Stimulated activated CD8-positive, alpha-beta memory T cell treated with anti-CD3 and anti-CD28 coated beads, Interleukin-12 subunit alpha, Interleukin-12 subunit beta, amount 100 ng/mL, for 4 hours (primary cell): ENCODE measurements at places on chromosomes 1 and 21.

GRCh38 chr1:26148887-26149286 lies 10.0 kb upstream of the FAM110D start:
- DNase-seq, result no peak

DNA sequence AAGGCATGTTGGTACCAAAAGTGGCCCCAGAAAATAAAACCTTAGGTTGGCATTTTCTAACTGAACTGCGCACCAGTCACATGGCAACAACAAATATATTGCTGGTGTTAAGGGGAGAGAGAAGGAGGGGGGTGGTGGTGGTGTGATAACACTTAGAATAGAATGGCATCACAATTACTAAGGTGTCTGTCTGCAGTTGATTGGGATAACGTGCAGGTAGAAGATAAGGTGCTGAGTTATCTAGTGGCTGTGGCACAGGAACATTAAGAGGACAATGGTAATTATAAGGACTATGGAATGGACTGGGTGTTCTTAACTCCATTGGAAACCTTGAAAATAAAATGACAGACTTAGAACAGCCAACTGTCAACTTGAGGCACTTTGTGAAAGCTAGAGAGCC lies 1.4 kb upstream of the YIPF1 start:
- no peak for DNase-seq

GRCh38 chr1:54767526-54767925 lies 3.2 kb upstream of the PARS2 start:
- no peak for DNase-seq

- no peak for DNase-seq
Observed at GRCh38 chr1:170731566-170732251, 67.8 kb downstream of the PRRX1 start.

DNA sequence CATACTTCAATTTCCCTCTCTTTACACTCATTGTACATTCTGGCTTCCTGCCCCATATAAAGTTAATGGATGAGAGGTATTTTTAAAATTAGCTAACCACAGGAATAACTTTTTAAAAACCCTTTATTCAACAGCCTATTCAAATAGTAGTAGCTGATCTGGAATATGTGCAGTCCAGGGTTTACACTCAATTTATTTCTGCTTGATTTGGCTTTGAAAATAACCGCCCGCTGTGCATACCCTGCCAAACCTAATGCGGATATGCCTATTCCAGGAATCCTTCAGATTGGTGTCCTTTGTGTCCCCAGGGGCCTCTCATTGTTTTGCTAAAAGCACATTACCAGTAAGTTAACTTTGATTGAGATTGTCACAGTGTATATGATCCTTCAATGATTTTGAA lies 1686.2 kb downstream of the PLA2G4A start:
- DNase-seq, result no peak

GRCh38 chr1:182725259-182726255 lies 41.2 kb upstream of the RGS8 start:
- DNase-seq, result no peak

DNA sequence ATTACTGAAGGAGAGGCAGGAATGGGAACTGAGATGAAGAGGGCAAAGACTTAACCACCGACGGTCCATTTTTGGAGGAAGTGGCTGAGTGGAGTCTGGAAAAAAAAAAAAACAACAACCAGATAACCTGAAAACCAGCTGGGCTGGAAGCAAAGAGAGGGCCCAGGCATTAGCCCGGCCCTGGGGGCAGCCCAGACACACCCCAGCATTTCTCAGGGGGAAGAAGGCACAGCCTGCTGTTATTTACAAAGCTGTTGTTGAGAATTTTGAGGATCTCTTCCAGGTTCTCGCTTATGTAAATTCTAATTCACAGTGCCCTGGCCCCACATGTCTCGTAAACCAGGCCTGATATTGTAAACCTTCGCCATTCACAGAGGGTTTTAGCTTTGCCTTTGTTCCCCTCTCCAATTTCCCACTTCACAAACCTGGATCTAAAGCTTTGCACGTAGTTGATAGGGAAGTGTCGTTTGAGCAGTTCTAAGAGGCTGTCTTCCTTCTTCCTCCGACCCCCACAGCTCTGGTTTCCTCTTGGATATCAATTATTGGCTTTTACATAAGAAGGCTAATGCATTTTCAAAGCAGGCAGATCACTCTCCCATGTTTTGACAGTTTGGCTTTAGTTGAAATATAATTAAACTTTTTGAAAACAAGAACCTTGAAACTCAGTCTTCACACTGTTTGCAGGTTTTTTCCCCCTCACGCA lies 161.8 kb upstream of the IRF2BP2 start:
- no peak for DNase-seq

- DNase-seq, result no peak
Observed at GRCh38 chr1:17113963-17114362, 5.3 kb downstream of the PADI2 start.

GRCh38 chr1:40802078-40802741 lies 18.6 kb downstream of the KCNQ4 start:
- DNase-seq, result peak; percentile 72

- no peak for DNase-seq
Observed at GRCh38 chr1:63698001-63698838, 75.6 kb upstream of the ROR1 start.

DNA sequence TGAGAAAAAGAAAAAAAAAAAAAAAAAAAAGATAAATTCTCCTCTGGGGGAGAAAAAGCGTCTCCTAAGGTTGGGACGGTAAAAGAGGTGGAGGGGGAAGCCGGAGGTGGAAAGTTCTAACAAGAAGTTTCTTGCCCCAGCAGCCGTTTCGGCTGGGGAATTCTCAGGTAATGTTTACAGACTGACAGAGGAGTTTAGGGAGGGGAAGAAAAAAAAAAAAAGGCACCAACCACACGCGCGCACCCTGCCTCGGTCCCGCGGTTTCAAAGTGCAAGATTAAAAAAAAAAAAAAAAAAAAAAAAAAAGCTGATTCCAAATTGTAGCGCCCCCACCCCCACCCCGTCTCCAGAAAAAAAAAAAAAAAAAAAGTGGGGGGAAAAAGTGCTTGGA lies 504 bp downstream of the DHRS3 start:
- DNase-seq, result no peak

GRCh38 chr1:244171241-244171985 lies 120.3 kb downstream of the ZBTB18 start:
- DNase-seq, result no peak

DNA sequence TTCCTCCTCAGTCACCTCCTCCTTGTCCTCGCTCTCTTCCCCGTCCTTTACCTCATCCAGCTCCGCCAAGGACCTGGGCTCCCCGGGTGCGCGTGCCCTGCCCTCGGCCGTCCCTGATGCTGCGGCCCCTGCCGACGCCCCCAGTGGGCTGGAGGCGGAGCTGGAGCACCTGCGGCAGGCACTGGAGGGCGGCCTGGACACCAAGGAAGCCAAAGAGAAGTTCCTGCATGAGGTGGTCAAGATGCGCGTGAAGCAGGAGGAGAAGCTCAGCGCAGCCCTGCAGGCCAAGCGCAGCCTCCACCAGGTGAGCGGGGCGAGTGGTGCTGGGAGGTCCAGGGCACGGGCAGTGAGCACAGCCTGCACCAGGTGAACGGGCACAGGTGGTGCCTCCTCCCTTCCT lies 76.2 kb downstream of the SKI start:
- no peak for DNase-seq

GRCh38 chr1:27522432-27523336 lies 32.7 kb upstream of the WASF2 start:
- DNase-seq, result no peak

DNA sequence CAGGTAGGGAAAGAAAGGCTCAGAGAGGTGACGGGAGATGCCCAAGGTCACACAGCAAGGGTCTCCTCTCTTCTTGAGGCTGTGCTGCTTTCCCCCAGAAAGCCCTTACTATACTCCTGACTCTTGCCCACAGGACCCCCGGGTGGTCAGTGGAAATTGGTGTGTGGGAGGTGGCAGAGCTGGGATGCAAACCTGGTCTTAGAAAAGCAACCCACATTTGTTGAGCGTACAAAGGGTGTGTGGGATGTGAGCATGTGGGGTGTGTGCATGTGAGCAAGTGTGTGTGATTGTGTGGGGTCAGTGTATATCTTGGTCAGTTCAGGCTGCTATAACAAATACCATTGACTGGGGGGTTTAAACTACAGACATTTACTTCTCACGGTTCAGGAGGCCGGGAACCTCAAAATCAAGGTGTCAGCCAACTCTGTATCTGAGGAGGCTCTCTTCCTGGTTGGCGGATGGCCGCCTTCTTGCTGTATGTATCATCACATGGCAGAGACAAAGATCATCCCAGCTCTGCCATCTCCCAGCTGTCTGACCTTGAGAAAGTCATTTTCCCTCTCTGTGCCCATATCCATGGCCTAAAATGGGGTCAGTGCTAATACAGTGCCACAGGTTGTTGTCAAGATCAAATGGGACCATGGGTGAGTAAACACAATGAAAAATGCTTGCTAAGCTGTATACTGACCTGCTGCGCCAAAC lies 268.5 kb downstream of the PTPRU start:
- no peak for DNase-seq

DNA sequence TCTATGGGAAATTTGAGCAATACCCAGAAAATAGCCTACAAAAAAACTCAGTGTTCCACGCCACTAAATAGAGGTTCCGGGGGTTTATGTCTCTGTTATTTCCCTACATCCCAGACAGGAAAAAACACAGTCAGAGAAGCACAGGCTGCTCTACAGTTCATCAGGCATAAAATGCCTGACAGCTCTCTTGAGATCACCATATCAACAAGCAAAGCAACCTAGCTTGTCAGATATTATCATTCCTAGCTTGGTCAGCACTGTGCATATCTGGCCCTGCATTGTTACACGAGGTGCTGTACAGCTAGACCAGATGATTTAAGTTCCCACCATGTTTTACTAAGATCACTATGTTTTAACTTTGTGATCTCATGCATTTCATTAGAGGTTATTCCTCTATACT lies 172.6 kb downstream of the PTPRC start:
- DNase-seq, result no peak

- DNase-seq, result no peak
Observed at GRCh38 chr1:74847715-74848114, 114.8 kb downstream of the TYW3 start.

GRCh38 chr1:32754317-32755097 lies 51.9 kb upstream of the SYNC start:
- DNase-seq, result peak; percentile 26

DNA sequence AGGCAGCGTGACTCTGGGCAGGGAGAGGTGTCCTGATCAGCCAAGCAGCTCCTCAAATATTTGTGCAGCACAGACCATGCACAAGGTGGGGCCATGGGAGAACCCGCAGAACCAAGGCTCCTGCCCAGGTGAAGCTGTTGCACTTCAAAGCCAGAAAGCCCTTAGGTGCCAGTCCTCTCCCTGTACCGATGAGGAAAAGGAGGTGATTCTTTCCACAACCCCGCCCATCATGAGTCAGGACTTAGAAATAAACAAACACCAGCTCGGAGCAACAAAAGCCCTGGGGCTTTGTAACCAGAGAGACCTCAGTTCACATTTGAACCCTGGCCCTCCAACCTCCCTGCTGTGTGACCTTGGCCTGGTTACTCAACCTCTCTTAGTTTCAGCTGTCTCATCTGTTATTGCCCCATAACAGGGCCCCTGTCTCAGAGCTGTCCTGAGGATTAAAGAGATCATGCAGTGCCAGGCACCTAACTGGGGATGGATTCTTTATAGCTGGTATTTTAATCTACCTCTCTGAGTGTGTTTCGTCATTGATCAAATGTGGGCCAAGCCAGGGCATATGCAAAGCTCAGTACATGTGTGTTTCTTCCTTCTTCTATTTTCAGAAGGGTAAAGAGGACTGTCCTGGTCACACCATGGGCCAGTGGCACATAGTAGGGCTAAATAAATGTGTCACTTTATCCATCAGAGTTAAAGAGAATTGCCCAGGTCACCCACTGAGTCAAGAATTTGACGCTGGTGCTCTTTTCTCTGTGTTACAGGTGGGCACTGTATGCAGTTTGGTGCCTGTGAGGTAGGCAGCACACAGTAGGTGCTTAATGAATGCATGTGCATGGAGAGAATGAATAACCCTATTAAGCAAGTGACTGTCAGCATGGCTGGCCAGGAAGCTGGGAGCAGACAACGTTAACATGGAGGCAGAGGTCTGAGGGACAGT lies 1.4 kb downstream of the LDLRAD1 start:
- DNase-seq, result no peak

- DNase-seq, result no peak
Observed at GRCh38 chr1:212359794-212360479, 54.7 kb downstream of the PACC1 start.

DNA sequence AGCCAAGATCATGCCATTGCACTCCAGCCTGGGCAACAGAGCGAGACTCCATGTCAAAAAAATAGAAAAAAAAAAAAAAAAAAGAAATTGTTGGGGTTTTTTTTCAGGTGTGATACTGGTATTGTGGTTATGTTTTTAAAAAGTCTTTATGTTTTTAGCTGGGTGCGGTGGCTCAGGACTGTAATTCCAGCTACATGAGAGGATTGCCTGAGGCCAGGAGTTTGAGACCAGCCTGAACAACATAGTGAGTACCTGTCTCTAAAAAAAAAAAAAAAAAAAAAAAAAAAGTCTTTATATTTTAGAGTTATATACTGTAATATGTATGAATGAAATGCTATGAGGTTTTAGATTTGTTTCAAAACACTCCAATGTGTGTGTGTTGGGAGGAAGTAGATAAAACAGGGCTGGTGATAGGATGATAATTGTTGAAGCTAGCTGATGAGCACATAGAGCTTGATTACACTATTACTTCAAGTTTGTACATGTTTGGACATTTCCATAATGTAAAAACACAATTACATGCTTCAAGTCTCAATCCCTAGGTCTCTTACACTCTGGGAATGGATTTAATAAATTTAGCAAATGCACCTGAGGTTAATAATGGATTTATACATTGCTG lies 30.2 kb upstream of the ATP5PO start:
- DNase-seq, result no peak

DNA sequence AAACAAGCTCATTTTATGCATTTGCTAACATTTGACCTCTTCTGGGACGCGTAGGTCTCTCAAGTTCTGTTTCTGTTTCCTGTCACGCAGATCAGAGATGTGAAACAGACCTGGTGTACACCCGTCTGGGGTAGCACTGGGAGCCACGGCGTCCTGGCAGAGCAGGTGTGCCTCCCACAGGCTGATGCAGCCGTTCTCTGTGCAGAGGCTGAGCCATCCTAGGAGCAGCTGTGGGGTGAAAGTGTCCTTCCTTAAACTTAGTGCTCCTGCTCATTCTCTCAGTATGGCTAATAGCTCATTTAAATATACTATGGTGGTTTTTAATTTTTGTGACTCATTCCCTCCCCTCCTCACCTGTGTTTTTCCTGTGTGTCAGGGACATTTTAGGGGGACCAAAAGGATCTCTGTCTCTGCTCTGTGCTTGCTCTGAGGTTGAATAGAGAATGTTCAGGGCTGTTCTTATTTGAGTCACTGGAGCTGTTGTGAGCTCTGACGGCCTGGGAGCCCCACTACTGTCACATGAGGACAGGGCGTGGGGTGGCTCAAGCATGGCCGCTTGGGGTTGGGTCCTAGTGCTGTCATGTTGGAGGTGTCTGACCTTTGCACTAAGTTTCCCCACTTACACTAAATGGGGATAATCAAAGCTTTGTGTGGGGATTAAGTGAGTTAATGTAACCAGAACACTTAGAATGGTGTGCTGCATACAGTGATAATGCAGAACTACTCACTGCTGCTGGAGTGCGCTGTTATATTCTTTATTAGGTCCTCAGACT lies 43.0 kb downstream of the GALNT2 start:
- peak; percentile 32 for DNase-seq

GRCh38 chr21:35096959-35097358 lies 47.9 kb upstream of the RUNX1 start:
- no peak for DNase-seq
